ENCODE measurements at places on chromosomes 1 and 21. TPM values are rescaled to one million over a fixed set of nuclear protein-coding genes. Genes with fewer than 3 reads are reported as not detected.

DNA sequence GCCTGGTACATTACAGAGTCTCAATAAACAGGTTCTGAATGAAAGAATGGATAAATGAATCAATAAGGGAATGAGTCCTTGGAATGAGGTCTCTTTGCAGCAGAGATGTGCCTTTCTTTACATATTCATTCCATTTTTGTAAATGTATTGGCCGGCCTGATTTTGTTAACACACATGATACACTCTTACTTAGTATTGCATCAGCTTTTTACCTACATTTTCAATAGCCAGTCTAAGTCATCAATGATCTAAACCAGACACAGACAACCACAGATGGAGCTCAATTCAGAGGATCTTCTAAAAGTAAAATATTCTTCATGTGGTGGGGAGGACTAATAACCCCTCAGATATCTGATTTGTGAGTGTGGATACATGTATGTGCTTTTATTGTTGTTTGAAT, 653.1 kb downstream of the LMO4 start:
- H3K4me1 ChIP-seq: no peaks in the 10 kb centered on the region
- no peak overlapping the region for H3K27ac ChIP-seq
- no peak overlapping the region for H3K4me3 ChIP-seq

DNA sequence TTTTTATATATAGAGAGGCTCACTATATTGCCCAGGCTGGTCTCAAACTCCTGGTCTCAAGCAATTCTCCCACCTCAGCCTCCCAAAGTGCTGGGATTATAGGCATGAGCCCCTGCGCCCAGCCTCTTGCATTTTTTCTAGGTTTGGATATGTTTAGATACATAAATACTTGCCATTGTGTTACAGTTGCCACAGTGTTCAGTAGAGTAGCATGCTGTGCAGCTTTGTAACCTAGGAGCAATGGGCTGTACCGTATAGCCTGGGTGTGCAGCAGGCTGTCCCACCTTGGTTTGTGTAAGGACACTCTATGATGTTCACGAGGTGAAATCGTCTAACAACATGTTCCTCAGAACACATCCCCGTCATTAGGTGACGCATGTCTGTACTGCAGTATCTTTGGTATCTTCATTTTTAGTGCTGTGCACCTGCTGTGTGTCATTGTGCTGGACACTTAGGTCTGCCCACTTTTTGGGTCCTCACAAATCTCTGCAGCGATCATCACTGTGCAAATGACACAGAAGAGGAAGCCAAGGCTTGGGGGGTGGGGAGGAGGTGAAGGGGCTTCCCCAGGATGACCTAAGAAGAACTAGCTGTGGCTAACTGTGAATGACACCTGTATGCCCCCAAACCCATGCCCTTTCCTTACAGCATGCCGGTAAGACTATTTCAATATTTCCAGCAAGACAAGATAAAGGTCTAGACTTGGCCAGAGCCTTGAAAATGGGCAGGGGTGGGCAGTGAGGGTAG, 44.5 kb downstream of the SDC3 start:
- peaks cover 10% of the 10 kb centered on the region for H3K27me3 ChIP-seq
- no peak for DNase-seq
- no peaks in the 10 kb centered on the region for H3K36me3 ChIP-seq
- no peak overlapping the region for H3K4me3 ChIP-seq
- no peak overlapping the region for H3K27ac ChIP-seq

GRCh38 chr1:244843148-244843978, 7.9 kb downstream of the COX20 start:
- H3K4me1 ChIP-seq: peaks cover 68% of the 10 kb centered on the region
- H3K27me3 ChIP-seq: no peaks in the 10 kb centered on the region
- H3K27ac ChIP-seq: peak overlapping the region; percentile 18
- no peak for DNase-seq

GRCh38 chr1:154418062-154418921, 13.1 kb downstream of the IL6R start:
- peak overlapping the region; percentile 89 for H3K27ac ChIP-seq
- H3K4me3 ChIP-seq: peak overlapping the region; percentile 54
- H3K36me3 ChIP-seq: no peaks in the 10 kb centered on the region
- DNase-seq: peak; percentile 72
- H3K4me1 ChIP-seq: peaks cover 85% of the 10 kb centered on the region
- no peaks in the 10 kb centered on the region for H3K27me3 ChIP-seq

GRCh38 chr1:175116903-175117302, 49.3 kb downstream of the TNN start:
- no peak for DNase-seq
- peaks cover 12% of the 10 kb centered on the region for H3K27me3 ChIP-seq
- H3K36me3 ChIP-seq: no peaks in the 10 kb centered on the region
- no peak overlapping the region for H3K4me3 ChIP-seq
- H3K27ac ChIP-seq: no peak overlapping the region

GRCh38 chr1:93102142-93102541, 23.1 kb downstream of the MTF2 start:
- no peak overlapping the region for H3K27ac ChIP-seq
- no peaks in the 10 kb centered on the region for H3K27me3 ChIP-seq
- H3K4me3 ChIP-seq: no peak overlapping the region
- DNase-seq: no peak
- peaks cover 22% of the 10 kb centered on the region for H3K36me3 ChIP-seq

GNG4 gene
- total RNA-seq: 1.8 TPM

GRCh38 chr1:150309758-150310508, 11.4 kb upstream of the PRPF3 start:
- DNase-seq: no peak
- H3K36me3 ChIP-seq: peaks cover 20% of the 10 kb centered on the region
- H3K27me3 ChIP-seq: no peaks in the 10 kb centered on the region
- H3K27ac ChIP-seq: no peak overlapping the region
- H3K4me3 ChIP-seq: no peak overlapping the region
- H3K4me1 ChIP-seq: no peaks in the 10 kb centered on the region

DNA sequence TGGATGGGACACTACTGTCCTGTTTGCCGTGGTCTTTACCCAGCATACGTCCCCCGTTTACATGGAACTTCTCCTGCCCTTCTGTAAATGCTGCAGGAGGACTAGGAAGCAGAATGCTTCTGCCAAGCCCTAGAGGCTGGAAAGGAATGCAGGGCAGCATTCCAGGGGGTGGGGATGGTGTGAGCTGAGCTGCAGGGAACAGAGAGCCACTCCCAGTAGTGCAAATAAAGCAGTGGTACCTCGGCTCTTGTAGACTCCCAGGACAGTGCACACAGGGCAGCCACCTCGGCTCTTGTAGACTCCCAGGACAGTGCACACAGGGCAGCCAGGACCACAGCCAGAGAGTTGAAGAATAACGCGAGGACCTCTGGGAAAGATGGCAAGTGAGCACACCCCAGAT, 35.4 kb downstream of the PTPRU start:
- H3K36me3 ChIP-seq: no peaks in the 10 kb centered on the region
- H3K27ac ChIP-seq: no peak overlapping the region
- peaks cover 42% of the 10 kb centered on the region for H3K27me3 ChIP-seq
- no peaks in the 10 kb centered on the region for H3K4me1 ChIP-seq
- no peak overlapping the region for H3K4me3 ChIP-seq
- DNase-seq: no peak

DENND2D gene
- total RNA-seq: 156 TPM

TSPEAR gene
- total RNA-seq: not detected

GRCh38 chr1:205770618-205771017, 4.7 kb downstream of the RAB29 start:
- no peaks in the 10 kb centered on the region for H3K27me3 ChIP-seq
- H3K4me3 ChIP-seq: no peak overlapping the region
- no peak for DNase-seq

DNA sequence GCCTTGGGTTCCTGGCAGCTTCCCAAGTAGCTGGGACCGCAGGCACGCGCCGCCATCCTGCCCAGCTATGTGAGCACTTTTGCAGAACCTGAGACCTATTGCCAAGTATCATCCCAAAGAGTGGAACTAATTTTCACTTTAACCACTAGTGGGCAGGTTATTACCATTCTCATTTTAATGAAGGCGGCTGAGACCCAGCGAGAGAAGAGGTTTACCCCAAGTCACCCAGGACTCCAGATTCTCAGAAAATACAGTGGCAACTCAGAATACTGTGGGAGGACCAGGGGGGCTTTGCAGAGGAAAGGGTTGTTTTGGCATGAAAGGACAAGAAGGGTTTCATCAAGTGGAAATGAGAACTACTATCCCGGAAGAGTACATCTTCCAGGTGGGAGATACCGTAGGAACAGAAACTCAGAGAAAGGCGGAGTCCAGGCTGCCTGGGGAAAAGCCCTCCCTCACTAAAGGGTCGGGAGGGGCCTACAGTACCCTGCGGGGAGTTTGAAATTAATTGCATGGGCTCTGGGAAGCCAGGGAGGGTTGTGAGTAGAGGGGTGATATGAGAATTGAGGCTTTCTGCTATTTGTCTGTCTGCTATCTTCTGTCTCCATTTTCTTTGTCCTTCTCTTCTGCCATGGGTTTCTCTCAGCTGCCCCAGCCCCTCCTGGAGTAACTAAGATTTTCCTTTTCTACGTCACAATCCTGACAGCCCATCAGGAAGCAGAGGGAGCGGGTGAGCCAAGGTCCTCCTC, 7.2 kb upstream of the SEMA4A start:
- peak overlapping the region; percentile 50 for H3K4me3 ChIP-seq
- peak; percentile 64 for DNase-seq
- peak overlapping the region; percentile 81 for H3K27ac ChIP-seq
- peaks cover 35% of the 10 kb centered on the region for H3K4me1 ChIP-seq
- H3K27me3 ChIP-seq: no peaks in the 10 kb centered on the region

TMEM51 gene
- total RNA-seq: not detected

RHOU gene
- total RNA-seq: 0.57 TPM

DNA sequence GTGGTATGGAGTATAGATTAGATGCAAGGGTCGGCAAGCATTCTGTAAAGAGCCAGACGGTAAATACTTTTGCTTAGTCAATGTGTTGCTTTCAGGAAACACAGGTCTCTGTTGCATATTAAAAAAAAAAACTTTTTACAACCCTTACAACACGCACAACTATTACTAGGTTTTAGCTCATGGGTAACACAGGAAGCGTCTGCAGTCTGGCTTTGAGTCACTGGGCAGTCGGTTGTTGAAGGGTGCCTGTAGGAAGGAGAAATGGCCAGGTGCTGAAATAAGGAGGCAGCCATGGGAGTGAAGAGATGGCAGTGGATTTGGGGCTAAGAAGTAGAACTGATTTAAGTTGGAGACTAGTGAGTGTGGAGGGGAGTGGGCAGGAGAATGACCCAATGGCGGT, 192.1 kb downstream of the KCNJ6 start:
- H3K27me3 ChIP-seq: peaks cover 14% of the 10 kb centered on the region
- no peak overlapping the region for H3K27ac ChIP-seq

DNA sequence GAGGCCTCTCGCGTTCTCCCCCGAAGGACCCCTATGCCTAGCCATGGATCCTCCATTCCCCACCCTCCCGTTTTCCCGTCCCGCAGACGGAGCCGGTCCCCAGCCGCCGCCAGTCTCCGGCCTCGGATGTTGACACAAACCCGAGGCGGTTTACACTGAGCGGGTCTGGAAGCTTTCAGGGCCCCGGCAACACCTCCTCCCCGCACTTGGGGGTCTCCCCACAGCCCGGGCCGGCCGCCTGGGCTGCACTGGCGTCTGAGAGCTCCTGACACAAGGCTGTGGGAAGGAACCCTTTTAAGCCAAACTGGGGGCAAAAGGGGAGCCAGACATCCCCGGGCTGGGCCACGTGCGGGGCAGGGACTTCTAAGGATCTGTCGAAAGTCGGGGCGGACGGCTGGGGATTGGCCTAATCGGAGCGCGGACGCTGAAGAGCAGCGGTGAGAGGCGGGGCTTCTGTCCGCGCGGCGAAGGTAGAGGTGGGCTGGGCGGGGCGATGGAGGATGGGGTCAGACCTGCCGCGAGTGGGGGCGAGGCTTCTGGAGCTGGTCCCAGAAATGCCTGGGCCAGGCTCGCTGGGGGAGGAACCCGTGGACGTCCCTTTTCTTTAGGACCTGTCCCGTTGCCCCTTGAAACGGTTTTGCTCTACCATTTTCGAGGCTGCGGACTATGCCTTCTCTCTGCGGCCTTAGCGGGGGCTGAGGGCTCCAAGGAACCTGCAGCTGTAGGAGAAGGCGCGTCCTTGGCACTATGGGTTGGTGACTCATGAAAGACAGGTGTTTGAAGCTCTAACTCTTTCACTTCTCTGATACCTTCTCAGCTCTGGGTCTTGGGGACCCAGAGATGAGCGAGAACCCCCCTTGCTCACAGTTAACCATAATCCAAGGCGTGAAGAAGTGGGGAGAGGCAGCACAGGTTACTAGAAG, 1.2 kb upstream of the HPCAL4 start:
- H3K27me3 ChIP-seq: peaks cover 5% of the 10 kb centered on the region
- H3K4me1 ChIP-seq: peaks cover 39% of the 10 kb centered on the region
- H3K27ac ChIP-seq: no peak overlapping the region
- no peaks in the 10 kb centered on the region for H3K36me3 ChIP-seq

- no peak overlapping the region for H3K27ac ChIP-seq
- H3K4me1 ChIP-seq: no peaks in the 10 kb centered on the region
- no peak overlapping the region for H3K4me3 ChIP-seq
- no peaks in the 10 kb centered on the region for H3K36me3 ChIP-seq
- no peak for DNase-seq
These were observed 187.1 kb downstream of the CDC42BPA start for GRCh38 chr1:227131193-227131592.

DNA sequence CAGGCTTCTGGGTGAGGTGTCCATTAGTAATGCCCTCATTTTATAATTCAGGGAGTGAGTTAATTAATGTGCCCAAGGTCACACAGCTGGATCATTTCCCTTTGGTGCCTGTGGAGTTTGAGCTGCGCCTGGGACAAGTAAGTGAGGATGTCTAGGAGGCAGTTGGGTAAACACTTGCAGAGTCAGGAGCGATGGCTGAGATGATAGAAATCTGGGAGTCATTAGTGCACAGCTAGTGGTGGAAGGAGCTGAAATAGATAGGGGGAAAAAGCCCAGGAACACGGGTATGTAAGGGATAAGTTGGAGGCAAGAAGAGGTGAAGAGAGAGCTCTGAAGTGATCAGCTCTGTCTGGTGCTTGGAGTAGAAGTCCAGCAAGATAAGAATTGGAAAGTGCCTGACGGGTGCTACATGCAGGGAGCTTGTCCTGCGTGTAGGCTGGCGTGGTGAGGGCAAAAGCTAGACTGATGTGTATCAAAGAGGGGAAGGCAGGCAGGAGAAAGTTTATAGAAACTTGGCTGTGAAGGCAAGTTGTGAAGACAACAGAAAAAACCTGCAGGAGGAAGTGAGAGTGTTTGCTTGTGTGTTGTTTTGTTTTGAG, 1.7 kb upstream of the SCAF4 start:
- no peaks in the 10 kb centered on the region for H3K27me3 ChIP-seq
- peaks cover 6% of the 10 kb centered on the region for H3K4me1 ChIP-seq
- no peak overlapping the region for H3K27ac ChIP-seq
- no peak overlapping the region for H3K4me3 ChIP-seq
- no peaks in the 10 kb centered on the region for H3K36me3 ChIP-seq
- DNase-seq: no peak

DNA sequence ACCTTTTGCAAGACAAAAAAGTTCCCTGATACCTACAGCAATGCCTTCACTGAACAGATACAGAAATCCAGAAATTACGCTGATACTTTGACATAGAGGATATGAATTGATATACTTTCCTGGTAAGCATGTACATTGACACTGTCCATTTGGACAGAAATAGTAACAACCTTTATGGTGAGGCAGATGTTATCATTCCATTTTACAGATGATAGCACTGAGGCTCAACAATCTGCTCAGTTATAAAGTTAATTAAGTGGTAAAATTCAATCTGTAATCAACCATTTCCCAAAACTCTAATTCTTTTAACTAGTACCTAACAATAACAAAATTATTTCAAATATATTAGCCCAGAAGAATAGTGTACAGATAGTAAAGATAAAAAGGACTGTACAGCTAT, 20.6 kb downstream of the SCAF4 start:
- H3K36me3 ChIP-seq: no peaks in the 10 kb centered on the region
- no peak for DNase-seq
- peaks cover 84% of the 10 kb centered on the region for H3K4me1 ChIP-seq
- no peak overlapping the region for H3K4me3 ChIP-seq
- no peaks in the 10 kb centered on the region for H3K27me3 ChIP-seq
